Uterus (tissue), 4 donors: ENCODE measurements at places on chromosomes 6 and 20. TPM values are rescaled to one million over a fixed set of nuclear protein-coding genes. Genes with fewer than 3 reads are reported as not detected.

TAAR8 gene
- total RNA-seq: 0.28 TPM

ADTRP gene
- total RNA-seq: not detected

C6orf15 gene
- not detected for total RNA-seq

DNA sequence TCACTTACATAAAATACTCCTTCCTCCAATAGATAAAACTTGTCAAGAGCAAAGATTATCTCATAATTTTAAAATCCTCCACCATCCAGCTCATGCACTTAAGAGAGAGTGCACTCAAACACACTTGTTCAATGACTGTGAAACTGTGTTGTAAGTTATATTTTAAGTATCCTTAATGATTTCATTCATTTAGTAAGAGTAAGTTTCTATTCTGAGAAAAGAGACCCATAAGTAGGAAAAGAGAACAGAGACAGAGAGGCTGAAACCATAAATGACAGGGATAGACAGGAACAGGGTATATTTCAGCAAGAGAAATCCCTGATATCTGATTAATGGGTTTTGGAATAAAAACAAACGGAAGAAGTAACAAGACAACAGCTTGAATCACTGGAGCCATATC, 8.2 kb downstream of the SSR1 start:
- no peak overlapping the region for H3K4me3 ChIP-seq
- H3K4me1 ChIP-seq: no peaks in the 10 kb centered on the region
- no peaks in the 10 kb centered on the region for H3K27me3 ChIP-seq
- no peak overlapping the region for H3K27ac ChIP-seq
- no peaks in the 10 kb centered on the region for H3K36me3 ChIP-seq
